ENCODE measurements at places on chromosomes 5 and 9.
A peak's percentile ranks its signal among the peaks of the same experiment; 100 is the strongest.

DNA sequence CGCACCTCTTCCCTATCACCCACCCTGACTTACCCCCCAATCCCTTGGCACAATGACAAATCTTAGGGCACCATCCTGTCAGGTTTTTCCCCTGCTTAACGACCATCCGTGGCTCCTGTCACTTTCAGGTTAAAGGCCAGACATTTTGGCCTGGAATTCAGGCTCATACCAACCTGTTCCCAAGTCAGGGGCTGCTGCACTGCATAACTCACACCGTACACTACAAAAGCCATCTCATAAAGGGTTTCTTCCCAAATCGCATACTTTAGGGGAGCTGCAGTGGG lies 7.5 kb upstream of the AKNA start:
- DNase-seq: no peak

- DNase-seq: no peak
These were observed 6.2 kb downstream of the OR2S2 start for GRCh38 chr9:35951736-35952135.

DNA sequence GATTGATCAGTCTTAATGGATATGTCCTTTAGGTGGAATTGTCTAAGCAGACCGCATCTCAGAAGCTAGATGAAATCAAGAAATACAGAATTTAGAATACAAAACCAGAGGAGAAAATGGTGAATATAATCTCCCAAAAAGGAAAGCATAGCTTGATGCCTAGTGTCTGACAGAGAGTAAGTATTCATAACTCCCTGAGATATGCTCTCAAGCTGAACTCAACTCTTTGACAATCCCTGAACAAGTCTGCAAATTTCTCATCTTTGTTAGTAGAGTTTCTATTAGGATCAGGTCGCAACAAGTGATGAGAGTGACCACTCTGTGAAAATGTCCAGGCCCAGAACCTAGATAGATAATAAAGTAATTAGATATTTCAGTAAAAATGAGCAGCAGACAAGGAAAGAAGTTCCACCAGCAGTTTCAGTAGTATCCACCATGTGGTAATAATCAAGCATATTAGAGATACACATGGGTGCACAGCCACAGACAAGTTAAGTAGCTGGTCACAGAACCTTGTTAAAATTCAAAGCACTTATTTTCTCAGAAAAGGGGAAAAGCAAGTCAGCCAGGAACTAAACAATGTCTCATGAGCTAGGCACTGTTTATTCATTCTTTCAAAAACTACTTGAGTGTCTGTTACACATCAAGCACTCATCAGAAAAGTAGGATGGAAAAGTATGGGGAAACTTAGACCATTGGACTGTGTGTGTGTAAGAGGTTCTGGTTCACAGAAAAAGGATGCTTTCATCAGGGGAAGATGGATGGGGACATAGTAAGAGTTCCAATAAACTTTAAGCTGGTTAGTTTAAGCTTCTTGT lies 481.5 kb upstream of the TUSC1 start:
- DNase-seq: no peak

DNA sequence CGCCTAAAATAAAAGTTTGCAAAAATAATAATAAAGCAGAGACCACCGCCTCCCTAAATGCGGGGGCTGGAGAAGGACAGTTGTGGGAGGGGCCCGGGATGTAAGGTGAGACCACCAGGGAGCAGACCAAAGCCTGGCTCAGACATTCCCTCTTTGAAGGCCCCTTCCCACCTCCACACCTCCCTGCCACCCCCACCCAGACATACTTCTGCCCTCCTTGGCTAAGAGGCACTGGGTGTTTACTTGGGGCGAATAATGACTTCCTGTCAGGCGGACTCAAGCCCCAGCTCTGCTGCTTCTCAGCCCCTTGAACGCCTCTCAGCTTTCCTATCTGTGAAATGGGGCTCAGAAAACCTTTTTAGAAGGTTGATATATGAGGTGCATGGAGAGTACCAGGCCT lies 58.8 kb upstream of the GGTA1 start:
- no peak for DNase-seq

DNA sequence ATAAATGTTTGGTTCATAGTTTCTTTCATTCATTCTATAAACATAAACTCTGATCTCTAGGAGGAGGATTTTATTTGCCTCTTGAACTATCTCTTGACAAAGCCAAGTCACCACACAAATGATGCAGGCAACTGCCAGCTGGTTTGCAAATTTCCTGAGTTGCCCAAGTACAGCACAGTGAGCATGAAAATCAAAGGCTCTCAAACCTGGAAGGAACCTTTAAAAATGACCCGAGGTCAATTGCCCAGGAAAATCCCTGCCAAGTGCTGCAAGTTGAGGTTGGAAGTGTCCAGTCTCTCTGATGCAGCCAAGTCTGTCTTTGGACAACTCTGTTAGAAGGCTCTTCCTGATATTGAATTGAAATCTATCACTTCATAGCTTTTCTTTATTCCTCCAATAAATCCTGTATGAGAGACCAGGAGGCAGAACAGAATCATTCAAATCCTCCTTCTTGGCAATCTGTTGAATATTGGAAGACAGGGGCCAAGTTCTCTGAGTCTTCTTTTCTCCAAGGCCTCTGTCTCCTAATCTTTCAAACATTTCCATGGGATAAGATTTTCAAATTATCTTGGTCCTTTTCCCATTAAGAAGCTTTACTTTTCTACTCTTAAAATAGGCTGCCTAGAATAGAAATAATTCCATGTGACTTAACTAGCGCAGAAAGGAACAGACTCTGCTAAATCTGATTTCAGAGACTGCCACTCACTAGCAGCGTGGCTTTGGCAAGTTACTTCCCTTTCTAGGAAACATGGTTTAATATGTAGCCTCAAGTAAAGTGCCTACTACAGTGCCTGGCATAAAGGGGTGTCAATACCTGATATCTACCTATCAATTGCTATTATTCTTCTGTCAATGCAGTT lies 159.2 kb downstream of the SNX18 start:
- no peak for DNase-seq

DNA sequence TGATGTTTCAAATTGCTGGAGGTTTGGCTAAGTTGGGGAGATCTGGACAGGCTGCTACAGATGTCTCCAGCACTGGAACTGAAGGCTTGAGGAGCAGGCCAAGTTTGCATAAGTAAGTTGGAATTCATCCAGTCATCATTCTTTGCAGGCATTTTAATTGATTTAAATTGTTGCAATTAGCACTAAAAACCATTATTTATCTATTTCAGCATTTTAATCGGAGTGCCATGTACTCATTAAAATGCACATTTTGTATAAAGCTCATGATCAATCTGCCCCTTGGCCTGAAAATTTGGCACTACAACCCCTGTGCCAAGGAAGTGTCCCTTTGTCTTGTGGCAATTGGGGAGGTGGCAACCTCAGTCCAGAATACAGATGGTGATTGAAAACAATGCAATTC lies 320.2 kb downstream of the MAT2B start:
- no peak for DNase-seq

GRCh38 chr9:115118879-115119218 lies 892 bp upstream of the TNC start:
- no peak for DNase-seq

DNA sequence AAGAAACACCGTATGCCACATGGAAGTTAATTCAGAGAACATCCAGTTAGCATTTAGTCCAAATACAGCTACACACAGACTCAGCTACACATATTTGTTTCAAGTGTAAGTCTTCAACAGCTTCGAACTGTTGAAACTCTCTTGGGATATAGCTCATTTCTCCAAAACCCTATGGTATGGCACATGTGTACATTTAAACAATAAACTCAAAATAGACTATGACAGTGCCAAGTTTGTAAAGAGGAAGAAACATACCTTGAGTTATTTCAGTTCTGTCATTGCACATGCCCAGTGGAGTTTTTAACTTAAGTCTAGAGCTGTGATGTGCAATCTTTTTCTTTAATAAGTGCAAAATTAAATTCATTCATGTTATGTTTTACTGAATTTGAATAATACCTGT lies 155.1 kb upstream of the RAI14 start:
- DNase-seq: no peak

GRCh38 chr9:98883276-98883675 lies 60.4 kb upstream of the COL15A1 start:
- DNase-seq: no peak

- DNase-seq: no peak
These were observed 715 bp upstream of the RPS6 start for GRCh38 chr9:19380826-19381075.

GRCh38 chr9:137029058-137029936 lies 1.3 kb upstream of the ABCA2 start:
- no peak for DNase-seq

DNA sequence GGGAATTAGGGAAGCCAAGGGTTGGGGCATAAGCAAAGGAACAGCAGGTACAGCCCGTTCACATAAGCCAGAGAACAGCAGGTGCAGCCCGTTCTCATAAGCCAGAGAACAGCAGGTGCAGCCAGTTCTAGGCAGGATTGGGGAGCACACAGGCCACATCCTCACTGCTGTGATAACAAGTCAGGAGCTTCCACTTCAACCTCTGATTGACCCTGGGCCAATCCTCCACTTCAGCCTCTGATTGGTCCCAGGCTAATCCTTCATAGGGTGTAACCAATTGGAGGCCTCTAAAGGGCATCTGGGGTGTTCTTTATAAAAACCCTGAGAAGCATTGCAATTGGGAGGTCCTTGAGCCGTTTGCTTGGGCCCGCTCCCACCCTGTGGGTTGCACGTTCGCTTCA lies 27.5 kb downstream of the CEL start:
- DNase-seq: peak; percentile 73

DNA sequence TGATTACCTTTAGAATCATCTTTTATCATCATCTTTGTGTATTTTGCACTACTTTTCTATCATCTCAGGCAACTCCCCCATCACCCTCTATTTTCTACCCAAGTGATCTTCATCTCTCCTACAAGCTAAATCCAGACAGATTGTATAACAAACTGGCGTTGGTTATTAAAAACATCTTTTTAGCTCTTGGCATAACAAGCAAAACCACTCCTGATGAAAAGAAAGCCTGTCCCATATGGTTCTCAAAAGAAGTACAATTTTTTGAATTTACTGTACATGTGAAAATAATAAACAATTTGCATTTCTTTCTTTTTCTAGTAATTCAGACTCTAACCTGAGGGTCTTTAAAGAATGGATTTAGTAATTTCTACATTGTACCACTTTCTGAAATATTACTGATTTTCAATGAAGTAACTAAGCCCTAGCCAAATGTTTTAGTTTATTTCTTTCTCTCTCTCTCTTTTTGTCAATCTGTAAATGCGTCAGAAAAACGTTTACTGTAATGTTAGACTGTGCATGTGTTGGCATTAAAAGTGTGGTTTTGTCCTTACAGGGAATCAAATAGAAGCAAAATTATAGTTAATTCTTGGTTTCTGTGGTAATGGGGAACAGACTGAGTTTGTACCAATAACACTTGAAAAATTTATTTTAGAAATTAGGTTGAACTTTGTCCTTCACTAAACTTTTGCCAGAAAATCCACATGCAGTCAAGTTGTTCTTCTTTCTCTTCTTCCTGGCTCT lies 52.5 kb upstream of the RPS23 start:
- DNase-seq: no peak

GRCh38 chr9:5939530-5939929 lies 48.8 kb downstream of the MLANA start:
- no peak for DNase-seq

DNA sequence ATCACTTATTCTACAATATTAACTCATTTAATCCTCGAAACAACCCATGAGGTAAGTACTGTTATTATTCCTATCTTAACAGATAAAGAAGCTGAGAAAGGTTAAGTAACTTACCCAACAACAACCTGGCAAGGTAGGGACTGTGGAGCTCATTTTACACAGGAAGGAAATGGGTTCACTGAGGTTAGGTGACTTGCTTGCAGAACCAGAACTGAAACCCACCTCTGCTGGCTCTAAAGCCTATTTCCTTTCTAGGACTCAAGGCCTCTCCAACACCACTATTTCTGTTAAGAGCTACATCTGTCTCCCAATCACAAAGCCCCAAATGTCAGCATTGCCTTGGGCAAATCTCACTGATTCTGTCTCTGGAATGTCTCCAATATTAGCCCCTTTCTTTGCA lies 38.9 kb upstream of the IFNK start:
- DNase-seq: no peak

GRCh38 chr9:137049544-137050449 lies 3.8 kb upstream of the NPDC1 start:
- DNase-seq: no peak

DNA sequence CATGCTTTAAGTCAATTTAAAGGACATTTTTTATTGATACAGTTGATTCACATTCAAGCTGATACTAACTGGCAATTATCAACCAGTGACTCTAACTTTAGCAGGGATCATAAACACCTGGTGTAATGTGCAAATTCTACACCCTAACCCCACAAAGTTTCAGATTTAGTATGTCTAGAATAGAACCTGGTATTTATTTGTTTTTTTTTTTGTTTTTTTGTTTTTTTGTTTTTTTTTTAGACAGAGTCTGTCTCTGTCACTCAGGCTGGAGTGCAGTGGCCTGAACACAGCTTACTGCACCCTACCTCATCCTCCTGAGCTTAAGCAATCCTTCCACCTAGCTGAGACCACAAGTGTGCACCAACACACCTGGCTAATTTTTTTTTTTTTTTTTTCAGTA lies 311.2 kb upstream of the SEMA6A start:
- no peak for DNase-seq

- DNase-seq: no peak
These were observed 700 bp downstream of the SKP2 start for GRCh38 chr5:36152324-36153297.
